ENCODE measurements at places on chromosomes 7 and 10. TPM values are rescaled to one million over a fixed set of nuclear protein-coding genes. Genes with fewer than 3 reads are reported as not detected.

DNA sequence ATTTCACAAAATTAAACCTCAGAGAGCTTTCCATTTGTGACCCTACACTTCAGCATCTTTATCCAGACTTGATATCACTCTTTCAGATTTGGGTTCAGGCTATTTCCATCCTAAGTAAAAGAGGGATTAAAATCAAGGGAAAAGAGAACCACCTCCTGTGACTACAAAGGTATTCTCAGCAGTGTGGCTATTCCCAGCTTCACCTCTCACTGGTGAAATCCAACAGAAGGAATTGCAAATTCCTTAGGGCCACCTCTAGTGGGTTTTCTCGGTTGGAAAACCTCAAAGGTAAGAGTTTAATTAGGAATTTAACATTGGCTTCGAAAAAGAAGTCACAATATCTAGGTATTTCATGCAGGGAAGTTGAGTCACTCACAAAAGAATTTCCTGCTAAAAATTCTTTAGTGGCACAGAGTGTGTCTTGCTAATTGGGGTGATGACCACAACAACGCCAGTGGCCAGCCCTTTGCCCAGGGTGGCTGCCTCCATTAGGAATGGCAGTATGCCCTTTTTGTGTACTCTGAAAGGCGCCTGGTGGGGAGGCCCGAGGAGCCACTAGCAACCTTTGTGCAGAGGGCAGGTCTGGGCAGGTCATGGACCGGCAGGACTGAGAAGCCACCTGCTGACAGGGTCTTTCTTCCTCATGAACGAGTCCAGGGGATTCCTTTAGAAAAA lies 52.2 kb downstream of the SEM1 start:
- H3K27ac ChIP-seq: no peak overlapping the region
- no peaks in the 10 kb centered on the region for H3K27me3 ChIP-seq
- no peaks in the 10 kb centered on the region for H3K4me1 ChIP-seq

DNA sequence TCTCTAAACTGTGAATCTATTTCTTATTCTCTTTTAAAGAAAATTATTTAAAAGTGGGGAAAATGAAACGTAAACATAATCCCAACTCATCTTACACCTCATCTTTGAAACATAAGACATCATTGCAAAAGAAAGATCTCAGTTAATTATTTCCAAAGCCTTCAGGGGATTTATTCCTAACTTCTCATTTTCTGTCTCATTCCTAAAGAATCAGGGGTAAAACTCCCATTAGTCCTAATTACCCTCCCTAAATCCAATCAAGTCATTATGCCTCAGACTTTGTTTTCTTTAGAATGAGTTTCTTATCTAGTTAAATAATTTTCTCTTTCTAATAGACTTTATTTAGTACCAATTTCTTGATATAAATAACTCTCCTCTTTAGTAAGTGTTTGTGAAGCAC lies 39.7 kb upstream of the JCAD start:
- H3K4me1 ChIP-seq: no peaks in the 10 kb centered on the region
- H3K4me3 ChIP-seq: no peak overlapping the region
- no peak overlapping the region for H3K27ac ChIP-seq
- H3K36me3 ChIP-seq: no peaks in the 10 kb centered on the region
- peaks cover 26% of the 10 kb centered on the region for H3K27me3 ChIP-seq
- no peak for DNase-seq

DNA sequence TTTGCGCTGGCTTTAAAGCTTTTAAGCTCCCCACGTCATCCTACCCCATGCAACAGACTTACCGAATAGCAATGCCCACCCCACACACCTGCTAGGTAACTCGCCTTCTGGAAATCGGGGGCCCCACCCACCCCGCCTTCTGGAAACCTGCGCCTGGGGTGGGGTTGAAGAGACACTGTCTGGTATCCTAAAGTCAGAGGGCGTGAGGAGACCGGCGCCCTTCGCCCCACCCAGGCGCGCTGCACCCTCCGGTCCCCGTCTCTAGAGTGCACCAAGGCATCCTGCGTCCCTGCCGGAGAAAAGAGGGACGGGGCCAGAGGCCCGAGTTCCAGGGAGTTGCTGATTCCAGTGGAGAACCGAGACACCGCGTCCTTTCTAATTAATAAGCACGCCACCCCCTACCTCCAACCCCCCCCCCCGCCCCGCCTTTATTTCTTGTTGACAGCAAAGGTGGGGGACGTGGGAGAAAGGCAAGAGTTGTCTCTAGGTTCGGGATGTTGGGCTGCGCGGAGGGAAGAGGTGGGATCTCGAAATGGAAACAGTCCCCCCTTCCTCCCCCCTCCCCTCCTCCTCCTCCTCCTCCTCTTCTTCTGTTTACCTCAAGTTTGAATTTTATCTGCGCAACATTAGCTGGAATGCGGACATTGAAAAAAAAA lies 220.9 kb upstream of the MKLN1 start:
- peak overlapping the region; percentile 100 for H3K27ac ChIP-seq
- peak; percentile 66 for DNase-seq
- H3K4me3 ChIP-seq: peak overlapping the region; percentile 97
- peaks cover 68% of the 10 kb centered on the region for H3K4me1 ChIP-seq

DNA sequence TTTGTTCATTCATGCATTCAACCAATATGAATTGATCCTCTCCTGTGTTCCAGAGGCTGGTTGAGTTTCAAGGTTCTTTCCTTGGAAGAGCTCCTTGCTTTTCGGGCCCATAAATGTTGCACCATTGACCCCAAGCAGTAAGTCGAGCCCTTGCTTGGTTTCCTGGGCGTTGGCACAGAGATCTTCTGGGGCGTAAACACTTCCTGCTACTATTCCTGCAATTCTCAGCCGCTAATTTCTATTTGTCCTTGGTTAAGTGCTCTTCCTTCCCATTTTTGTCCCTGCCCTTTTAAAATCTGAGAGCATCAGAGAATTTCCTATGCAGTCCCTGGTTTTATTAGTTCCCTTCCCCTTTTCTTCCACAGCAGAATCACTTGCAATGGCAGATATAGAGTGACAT lies 44.1 kb upstream of the ADRB1 start:
- no peaks in the 10 kb centered on the region for H3K36me3 ChIP-seq
- H3K4me3 ChIP-seq: no peak overlapping the region
- DNase-seq: no peak
- H3K4me1 ChIP-seq: no peaks in the 10 kb centered on the region
- H3K27me3 ChIP-seq: peaks cover 20% of the 10 kb centered on the region
- H3K27ac ChIP-seq: no peak overlapping the region

- no peak for DNase-seq
- peaks cover 26% of the 10 kb centered on the region for H3K4me1 ChIP-seq
- H3K4me3 ChIP-seq: no peak overlapping the region
- no peaks in the 10 kb centered on the region for H3K27me3 ChIP-seq
- H3K27ac ChIP-seq: no peak overlapping the region
Observed at GRCh38 chr7:108283252-108283651, 153.1 kb upstream of the LAMB4 start.

DNA sequence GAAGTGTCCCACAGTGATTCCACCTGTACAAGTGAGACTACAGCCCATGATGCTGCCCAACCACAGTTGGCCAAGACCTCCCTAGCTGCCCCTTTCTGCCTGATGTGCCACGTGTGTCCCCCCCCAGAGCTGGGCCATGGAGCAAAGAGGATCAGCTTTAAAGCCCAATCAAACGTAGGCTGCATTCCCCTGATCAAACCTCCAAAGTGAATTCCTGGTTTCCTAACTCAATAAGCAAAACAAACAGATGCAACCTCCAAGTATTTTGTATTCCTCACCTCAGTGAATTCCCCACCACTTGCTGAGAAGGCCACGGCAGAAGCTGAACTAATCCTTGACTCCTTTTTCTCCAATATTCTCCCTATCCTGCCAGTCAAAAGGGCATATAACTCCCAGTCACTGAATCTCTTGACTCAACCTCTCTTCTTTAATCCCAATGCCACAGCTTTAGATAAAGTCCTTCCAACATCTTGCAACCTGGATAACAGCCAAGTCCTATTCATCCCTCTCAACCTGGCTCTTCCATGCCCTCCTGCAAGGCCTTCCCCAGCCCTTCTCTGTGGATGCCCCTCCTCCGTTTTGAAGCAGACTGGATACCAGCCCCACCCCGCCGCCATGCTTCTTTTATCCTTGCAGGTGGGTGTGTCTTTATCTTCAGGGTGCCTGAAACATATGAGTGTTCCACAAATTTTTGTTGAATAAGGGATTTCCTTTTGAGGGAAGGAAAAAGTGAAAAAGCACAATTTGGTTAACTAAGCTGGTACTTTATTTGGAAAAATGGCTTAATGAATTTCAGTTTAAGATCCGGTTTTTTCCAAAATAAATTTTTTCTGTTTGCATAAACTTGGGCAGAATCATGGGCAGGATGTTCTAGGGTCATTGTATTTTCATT lies 285.2 kb upstream of the MKLN1 start:
- no peak for DNase-seq
- H3K27ac ChIP-seq: peak overlapping the region; percentile 26
- no peaks in the 10 kb centered on the region for H3K27me3 ChIP-seq
- peaks cover 60% of the 10 kb centered on the region for H3K4me1 ChIP-seq

- H3K27me3 ChIP-seq: peaks cover 13% of the 10 kb centered on the region
- H3K4me3 ChIP-seq: no peak overlapping the region
- DNase-seq: no peak
- H3K36me3 ChIP-seq: no peaks in the 10 kb centered on the region
Observed at GRCh38 chr7:137342265-137342664, 1.3 kb downstream of the PTN start.

- H3K36me3 ChIP-seq: no peaks in the 10 kb centered on the region
- DNase-seq: no peak
- H3K4me1 ChIP-seq: peaks cover 16% of the 10 kb centered on the region
- peaks cover 19% of the 10 kb centered on the region for H3K27me3 ChIP-seq
Observed at GRCh38 chr7:128136215-128136597, 104.9 kb upstream of the LEP start.

- no peak overlapping the region for H3K27ac ChIP-seq
- no peaks in the 10 kb centered on the region for H3K27me3 ChIP-seq
- H3K4me3 ChIP-seq: no peak overlapping the region
- peaks cover 61% of the 10 kb centered on the region for H3K36me3 ChIP-seq
- peaks cover 10% of the 10 kb centered on the region for H3K4me1 ChIP-seq
- no peak for DNase-seq
Observed at GRCh38 chr7:38890597-38890996, 18.4 kb downstream of the VPS41 start.

GRCh38 chr10:121956111-121957061 lies 18.6 kb downstream of the NSMCE4A start:
- H3K36me3 ChIP-seq: peaks cover 36% of the 10 kb centered on the region
- peak overlapping the region; percentile 36 for H3K27ac ChIP-seq
- no peaks in the 10 kb centered on the region for H3K27me3 ChIP-seq
- H3K4me1 ChIP-seq: peaks cover 12% of the 10 kb centered on the region
- DNase-seq: no peak

GRCh38 chr10:132914732-132915131 lies 27.6 kb downstream of the CFAP46 start:
- no peaks in the 10 kb centered on the region for H3K27me3 ChIP-seq
- no peaks in the 10 kb centered on the region for H3K4me1 ChIP-seq
- H3K4me3 ChIP-seq: no peak overlapping the region
- H3K36me3 ChIP-seq: no peaks in the 10 kb centered on the region

DNA sequence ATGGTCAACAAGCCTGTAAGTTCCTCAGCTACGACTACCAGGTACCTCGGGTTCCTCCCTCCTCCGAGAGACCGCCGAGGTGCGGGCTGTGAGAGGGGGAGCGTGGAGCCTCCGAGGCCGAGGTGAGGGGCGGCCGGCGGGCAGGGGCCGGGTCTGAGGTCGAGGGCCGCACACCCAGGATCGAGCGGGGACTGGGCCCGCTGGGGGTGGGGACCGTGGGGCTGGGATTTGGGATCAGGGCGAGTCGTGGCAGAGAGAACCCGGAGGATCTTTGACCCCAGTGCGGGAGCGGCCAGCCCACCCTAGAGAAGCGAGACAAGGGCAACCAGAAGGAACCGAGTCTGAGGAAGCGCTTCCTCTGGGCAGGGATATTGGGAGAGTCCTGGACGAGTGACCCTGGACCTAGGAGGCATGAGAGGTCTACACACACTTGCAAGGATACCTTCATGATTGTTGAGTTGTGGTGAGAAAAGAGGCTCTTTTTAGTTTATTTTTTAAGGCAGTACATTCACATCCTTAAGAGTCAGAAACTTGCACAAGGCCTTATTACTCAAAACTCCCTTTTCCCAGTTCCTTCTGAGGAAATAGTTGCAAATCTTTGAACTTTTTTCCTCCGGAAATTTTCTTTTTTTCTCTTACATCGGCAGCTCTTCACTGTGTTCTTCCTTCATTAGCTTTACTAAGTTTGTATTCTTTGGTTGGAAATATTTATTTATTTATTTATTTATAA lies 395 bp downstream of the ZNF487 start:
- peak overlapping the region; percentile 81 for H3K27ac ChIP-seq
- peaks cover 8% of the 10 kb centered on the region for H3K36me3 ChIP-seq
- no peaks in the 10 kb centered on the region for H3K27me3 ChIP-seq
- H3K4me1 ChIP-seq: peaks cover 11% of the 10 kb centered on the region
- H3K4me3 ChIP-seq: peak overlapping the region; percentile 90

DNA sequence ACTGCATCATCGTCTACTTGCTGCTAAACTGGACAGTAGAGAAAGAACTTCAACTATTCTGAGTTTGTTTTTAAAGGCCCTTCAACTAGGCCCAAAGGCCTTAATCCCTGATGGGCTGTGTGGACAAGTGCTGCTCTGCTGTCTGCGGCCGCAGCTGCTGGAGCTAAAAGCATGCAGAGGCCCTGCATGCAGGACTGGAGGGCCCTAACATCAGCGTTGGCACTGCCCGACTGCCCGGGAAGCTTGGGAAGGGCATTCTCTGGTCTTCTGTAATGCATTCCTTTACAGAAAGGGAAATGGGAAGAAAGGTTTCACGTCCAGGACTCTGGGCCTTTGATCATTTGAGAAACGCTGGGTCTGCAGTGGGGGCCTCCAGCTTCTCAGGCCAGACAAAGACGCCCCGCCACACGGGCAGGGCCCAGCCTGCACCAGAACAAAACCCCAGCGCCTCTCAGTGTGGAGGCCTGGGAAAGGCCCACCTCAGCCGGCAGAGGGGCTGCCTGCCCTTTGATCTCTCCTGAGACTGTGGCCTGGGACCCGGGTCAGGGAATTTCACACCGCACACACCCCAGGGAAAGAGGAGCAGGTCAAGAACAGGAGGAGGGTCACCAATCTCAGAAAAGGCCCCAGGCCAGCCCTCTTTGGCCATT lies 229.3 kb downstream of the DNAJB6 start:
- DNase-seq: no peak
- H3K27me3 ChIP-seq: no peaks in the 10 kb centered on the region
- no peak overlapping the region for H3K27ac ChIP-seq
- no peak overlapping the region for H3K4me3 ChIP-seq
- peaks cover 28% of the 10 kb centered on the region for H3K4me1 ChIP-seq

DNA sequence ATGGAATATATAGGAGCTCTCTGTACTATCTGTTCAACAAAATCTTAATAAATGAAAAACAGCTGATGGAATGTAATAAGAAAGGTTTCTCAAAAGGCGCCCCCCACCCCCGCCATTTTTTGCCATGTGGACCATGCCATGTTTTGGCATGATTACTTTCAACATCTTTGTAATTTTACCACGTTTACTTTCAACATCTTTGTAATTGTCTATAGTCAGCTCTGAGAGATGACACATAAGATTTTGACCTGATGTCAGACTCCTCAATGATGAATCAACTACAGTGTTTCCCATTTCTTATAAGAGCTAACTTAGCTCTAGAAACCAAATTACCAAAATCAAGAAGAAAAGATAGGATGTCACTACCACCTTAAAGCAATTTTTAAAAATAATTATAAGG lies 144.9 kb upstream of the AHR start:
- no peaks in the 10 kb centered on the region for H3K36me3 ChIP-seq
- H3K4me1 ChIP-seq: peaks cover 44% of the 10 kb centered on the region
- H3K4me3 ChIP-seq: no peak overlapping the region
- peak; percentile 36 for DNase-seq

The BMPR1A gene
- 6.6 TPM for total RNA-seq

The C7orf57 gene
- 0.83 TPM for total RNA-seq

The INA gene
- total RNA-seq: 0.27 TPM

The TFPI2 gene
- not detected for total RNA-seq

The BPGM gene
- 12.4 TPM for total RNA-seq

The MSMB gene
- total RNA-seq: not detected

The PGAM2 gene
- total RNA-seq: 0.49 TPM

The SPDYE1 gene
- not detected for total RNA-seq

All from activated CD8-positive, alpha-beta T cell treated with anti-CD3 and anti-CD28 coated beads for 36 hours (primary cell).